Right renal pelvis (tissue), 4 donors: ENCODE measurements at places on chromosomes 4 and X. TPM values are rescaled to one million over a fixed set of nuclear protein-coding genes. Genes with fewer than 3 reads are reported as not detected.

- DNase-seq, result no peak
These were observed 346.8 kb upstream of the TECRL start for GRCh38 chr4:64756016-64756415.

DNA sequence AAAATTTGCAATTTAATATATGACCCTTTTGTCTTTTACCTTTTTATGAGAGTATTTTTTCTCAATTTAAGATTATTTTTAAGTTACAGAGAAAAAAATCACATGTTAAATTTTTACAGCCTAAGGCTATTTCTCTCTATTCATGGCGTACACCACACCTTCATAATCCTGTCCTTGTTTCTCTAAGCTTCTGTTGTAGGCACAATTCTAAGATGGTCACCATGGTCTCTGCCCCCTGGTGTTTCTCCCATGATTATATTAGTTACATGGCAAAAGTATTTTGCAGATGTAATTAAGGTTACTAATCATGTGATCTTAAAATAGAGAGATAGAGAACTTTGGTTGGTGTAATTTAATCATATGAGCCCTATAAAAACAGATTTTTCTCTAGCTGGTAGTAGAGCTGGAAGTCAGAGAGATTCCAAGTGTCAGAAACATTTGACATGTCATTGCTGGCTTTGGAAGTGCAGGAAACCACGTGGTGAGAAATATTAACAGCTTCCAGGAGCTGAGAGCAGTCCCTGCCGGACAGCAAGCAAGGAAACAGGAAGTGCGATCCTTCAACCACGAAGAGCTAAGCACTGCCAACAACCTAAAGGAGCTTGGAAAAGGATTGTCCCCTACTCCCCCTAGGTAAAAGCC is 89.8 kb downstream of the EIF4E start:
- no peak for DNase-seq

DNA sequence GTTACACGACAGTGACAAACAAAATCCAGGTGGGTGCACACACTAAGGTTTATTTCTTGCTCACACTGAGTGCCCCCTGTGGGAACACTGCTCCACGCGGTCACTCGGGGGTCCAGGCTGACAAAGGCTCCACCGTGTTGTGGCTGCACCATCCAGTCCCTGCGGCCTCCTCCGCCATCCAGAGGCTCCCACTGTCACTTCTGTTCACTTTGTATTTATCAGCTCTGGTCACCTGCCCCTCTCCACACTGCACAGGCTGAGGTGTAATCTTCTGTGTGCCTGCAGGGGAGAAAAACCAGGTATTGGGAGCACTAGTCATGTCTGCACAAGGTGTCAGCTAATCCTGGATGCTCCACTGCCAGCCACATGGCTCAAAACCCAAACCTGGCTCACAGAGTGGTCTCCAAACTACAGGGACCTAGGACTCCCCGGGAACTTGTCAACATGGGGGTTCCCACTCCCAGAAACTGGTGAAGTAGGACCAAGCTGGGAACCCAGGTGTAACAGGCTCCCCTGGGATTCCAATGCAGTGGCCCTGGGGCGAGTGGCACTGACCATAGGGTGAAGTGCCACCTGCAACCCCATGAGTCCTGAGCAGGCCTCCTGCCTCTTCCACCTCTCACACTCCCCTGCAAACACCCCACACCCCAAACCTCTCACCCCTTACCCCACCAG is 25.5 kb downstream of the HMX1 start:
- DNase-seq, result no peak

GRCh38 chr4:108010167-108010566 is 20.5 kb downstream of the HADH start:
- DNase-seq, result no peak

GRCh38 chr4:140255927-140256326 is 101.9 kb upstream of the MAML3 start:
- no peak for DNase-seq

GRCh38 chr4:13733817-13734216 is 106.3 kb upstream of the BOD1L1 start:
- no peak for DNase-seq

- DNase-seq, result no peak
These were observed 34.4 kb upstream of the GK2 start for GRCh38 chr4:79442422-79442821.

- no peak for DNase-seq
These were observed 15.1 kb downstream of the RAI2 start for GRCh38 chrX:17846045-17846444.

- DNase-seq, result no peak
These were observed 55.1 kb downstream of the SH3RF1 start for GRCh38 chr4:169215656-169216055.

- no peak for DNase-seq
These were observed 392.4 kb downstream of the UNC5C start for GRCh38 chr4:95156452-95156765.

DNA sequence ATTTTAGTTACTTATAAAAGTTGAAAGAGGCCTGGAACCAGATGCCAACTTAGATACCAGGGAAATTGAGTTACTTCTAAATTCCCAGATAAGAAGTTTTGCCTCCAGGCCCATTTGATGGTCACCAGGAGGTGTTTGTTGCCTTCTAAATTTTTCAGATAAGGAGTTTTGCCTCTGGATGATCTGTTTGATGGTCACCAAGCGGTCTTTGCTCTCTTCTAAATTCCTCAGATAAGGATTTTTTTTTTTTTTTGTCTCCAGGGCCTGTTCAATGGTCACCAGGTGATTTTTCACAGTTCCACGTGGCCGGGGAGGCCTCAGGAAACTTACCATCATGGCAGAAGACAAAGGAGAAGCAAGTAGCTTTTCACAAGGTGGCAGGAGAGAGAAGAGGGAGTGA is 66.5 kb downstream of the FAM9B start:
- no peak for DNase-seq

- no peak for DNase-seq
These were observed 42.0 kb upstream of the PRKG2 start for GRCh38 chr4:81257021-81257420.

DNA sequence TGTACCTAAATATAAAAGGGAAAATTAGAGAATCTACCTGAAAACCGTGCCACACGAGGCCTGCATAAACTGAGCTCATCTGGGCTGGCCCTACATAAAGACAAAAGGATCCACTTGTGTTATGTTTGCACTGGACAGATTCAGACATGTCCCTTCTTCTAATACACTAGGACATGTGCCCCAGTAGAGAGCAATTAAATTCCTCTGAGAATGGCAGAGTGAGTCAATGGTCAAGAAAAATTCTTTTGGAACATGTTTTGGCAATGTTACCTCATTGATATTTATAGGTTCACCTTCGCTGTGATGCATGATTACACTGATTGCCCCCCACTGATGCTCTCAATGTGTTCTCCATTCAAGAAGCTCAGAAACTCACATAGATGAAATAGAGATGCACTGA is 95.2 kb downstream of the MANBA start:
- DNase-seq, result no peak

DNA sequence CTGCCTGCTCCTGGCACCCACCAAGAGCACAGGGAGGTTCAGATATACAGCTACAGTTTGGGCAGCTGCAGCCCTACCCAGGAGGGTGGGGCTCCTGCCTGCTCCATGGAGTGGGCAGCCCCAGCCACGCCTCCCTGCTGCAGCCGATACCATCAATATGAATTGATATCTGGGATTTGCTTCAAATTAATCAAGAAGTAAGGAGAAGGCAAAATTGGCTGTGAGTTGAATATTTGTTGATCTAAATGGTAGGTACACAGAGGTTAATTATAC is 31.2 kb upstream of the ZNF280C start:
- DNase-seq, result no peak

PLAC8 gene
- 2.0 TPM for polyA plus RNA-seq

HSD17B13 gene
- 0.33 TPM for polyA plus RNA-seq

REELD1 gene
- polyA plus RNA-seq, result 0.28 TPM

SPIN2A gene
- polyA plus RNA-seq, result 3.2 TPM

KIF4A gene
- 17.3 TPM for polyA plus RNA-seq

ZXDB gene
- polyA plus RNA-seq, result 12.3 TPM

SRPK3 gene
- 0.90 TPM for polyA plus RNA-seq

GPR78 gene
- polyA plus RNA-seq, result 0.89 TPM

SFRP2 gene
- polyA plus RNA-seq, result 24.9 TPM
